ENCODE measurements at places on chromosomes 1 and 21.

- DNase-seq, result no peak
These were observed 136.7 kb upstream of the HOOK1 start for GRCh38 chr1:59678040-59678439.

GRCh38 chr1:44512313-44512885, 107.3 kb downstream of the RNF220 start:
- DNase-seq, result no peak

DNA sequence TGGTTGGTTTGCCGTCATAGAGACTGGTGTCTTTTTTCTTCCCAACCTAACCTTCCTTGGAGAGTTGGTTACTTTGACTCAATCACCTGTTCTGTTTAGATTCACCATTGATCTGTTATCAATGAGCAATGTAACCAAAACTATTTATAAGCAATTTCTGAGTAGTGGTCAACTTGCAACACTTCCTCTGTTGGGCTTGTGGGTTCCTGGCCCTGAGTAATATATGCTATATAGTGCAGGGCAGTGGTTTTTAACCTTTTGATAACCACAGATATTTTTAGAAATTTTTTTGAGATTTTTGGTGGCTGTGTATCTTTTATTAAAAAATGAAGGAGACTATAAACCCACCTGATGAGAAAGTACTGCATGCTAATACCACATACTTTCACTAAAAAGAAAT, 9.4 kb upstream of the XCL1 start:
- DNase-seq, result no peak

DNA sequence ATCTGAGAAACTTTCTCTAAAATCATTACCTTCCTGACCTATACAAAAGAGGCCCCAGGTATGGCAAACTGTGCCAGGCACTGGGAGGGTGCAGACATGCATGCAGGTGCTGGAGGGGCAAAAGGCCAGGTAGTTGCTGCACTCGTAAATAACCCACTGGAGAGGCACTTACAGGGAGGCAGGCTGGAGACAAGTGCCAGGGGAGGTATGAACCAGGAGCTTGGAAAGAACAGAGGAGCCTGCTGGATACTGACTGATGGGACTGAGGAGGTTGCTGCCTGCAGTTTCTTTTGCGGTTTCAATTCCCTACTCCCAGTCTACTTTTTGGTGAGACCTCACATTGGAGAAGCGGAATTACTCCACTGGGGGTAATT, 113.9 kb downstream of the DSCAM start:
- no peak for DNase-seq

DNA sequence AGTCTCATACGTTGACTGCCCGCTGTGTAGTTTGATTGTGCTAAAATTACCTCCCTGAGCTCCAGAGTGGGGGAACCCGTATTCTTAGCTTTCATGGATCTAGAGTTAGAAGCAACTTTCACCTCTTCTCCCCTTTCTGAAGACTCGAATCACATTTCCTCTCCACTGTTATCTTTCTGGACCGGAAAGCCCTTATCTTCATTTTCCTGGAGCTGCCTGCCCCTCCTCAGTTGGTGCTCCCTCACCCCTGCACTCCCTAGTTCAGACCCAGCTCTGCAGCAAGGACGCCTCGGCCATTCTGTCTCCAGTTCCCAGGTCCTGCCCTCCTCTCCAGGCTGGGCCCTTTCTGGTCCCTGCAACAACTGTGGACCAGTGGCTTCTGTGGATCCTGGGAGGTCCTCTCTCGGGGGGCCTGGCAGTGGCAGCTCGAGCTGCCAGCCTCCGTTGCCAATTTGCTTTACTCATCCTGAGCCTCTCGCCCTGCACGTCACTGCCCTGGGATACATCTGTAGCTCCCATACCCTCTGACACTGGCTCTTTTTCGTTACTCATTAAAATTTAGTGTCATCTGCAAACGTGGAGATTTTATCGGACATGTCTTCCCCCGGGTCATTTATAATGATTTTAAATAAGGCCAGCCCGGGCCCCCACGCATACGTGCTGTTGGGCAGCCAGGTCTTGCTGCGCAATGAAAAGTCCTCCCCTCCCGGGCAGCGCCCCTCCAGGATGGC, 141.5 kb upstream of the VAMP3 start:
- DNase-seq, result no peak

- DNase-seq, result no peak
These were observed 17.0 kb upstream of the IGSF21 start for GRCh38 chr1:18090636-18091035.

DNA sequence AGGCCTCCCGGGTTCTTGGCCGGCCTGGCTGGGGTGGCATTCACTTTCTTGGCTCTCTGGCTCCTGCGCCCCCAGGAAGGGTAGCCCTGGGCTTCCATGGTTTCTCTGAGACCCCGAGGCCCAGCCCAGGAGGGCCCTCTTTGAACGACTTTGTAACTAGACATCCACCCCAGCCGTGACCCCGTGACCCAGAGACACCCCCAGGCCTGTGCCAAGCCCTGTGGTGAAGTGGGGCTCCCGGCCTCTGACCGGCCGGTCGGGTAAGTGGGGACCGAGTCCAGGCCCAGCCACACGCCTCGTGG, 64.0 kb downstream of the COL18A1 start:
- DNase-seq, result no peak

GRCh38 chr1:188240772-188241406, 1412.1 kb downstream of the PLA2G4A start:
- no peak for DNase-seq

- DNase-seq, result no peak
These were observed 446.0 kb downstream of the PTPRU start for GRCh38 chr1:29682171-29682918.

GRCh38 chr1:86868477-86868876, 45.4 kb downstream of the SELENOF start:
- no peak for DNase-seq

DNA sequence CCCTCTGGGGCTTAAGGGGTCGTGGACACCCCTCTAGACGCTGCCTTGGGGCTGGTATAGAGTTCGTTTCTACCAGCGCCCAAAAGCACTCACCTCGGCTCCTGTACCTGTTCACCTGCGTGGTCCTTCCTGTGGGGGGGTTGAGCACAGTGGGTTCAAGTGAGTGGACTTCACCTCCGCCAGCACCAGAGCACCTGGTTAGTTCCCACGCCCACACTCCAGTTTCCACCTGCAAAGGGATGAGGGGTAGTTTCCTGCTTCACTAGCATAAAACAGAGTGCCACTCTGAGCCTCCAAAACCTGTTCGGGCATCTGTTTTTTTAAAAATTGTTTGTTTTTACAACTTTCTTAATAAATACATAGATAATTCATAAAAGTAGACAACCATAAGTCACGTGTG, 64.5 kb upstream of the SIPA1L2 start:
- DNase-seq, result no peak

- no peak for DNase-seq
These were observed 60.4 kb upstream of the ACOT11 start for GRCh38 chr1:54487571-54488050.

- DNase-seq, result no peak
These were observed 131.9 kb downstream of the AK5 start for GRCh38 chr1:77413541-77414335.

DNA sequence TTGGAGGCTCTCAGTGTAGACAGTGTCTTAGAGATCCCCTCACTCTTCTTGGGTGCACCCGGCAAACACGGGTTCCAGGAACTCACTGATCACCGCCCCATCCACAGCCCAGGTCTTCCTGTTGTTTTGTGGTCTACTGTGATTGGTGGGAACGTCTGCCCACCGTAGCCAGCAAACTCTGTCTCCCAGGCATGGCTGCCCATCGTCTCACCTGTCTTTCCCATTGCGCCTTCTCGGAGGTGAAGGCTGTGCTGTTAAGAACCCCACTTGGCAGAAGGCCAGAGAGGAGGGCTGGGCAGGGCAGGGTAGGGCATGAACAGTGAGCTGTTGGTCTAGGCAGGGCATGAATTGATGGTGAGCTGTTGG, 14.1 kb upstream of the KCNA2 start:
- no peak for DNase-seq

DNA sequence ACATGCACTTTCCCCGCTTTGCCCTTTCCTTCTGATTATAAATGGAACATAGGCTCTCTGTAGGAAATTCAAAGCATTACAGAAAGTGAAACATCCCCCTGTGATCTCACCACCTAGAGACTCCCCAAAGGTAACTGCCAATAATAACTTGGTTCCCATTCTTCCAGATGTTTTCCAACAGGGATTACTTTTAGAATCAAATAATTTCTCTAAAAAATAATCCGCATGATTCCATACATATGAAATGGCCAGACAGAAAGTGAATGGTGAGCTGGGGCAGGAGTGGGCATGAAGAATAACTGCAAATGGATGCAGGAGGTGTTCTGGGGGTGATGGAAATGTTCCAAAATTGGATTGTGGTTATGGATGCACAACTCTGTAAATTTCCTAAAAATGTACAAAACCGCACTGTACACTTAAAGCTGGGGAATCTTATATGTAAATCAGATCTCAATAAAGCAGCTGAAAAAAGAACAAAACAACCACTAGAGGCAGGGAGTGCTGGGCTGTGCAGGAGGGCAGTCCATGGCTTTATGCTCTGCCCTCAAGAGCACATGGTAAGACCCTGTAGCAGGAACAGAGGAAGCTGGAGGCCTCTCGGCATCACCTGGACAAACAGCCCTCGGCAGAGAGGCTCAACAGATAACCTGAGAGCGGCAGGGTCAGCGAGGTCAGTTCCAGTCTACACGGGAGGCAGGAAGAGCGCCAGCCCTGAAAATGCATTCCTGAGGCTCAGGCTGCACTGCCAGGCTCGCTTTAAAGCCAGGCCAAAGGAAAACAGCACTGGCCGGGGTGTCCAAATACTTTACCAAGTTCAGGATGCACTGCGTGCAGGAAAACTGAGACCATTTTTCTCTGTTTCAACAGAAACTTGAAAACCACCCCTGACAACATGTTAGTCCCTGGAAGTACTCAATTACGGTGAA, 39.7 kb downstream of the CAPZB start:
- peak; percentile 46 for DNase-seq

DNA sequence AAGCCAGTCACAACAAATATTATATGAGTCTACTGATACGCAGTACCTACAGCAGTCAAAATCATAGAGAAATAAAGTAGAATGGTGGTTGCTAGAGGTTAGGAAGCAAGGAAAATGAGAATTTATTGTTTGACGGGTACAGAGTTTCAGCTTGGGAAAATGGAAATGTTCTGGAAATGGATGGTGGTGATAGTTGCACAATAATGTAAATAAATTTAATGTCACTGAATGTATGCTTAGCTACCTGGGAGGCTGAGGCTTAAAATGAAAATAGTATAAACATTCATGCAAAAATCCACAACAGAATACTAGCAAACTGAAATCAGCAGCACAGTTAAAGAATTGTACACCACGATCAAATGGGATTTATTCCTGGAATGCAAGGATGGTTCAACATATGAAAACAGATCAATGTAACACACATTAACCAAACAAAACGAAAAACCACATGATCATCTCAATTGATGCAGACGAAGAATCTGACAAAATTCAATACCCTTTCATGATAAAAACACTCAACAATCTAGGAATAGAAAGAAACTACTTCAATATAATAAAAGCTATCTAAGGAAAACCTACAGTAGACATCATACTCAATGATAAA, 10.7 kb downstream of the TUT4 start:
- no peak for DNase-seq

- no peak for DNase-seq
These were observed 11.6 kb downstream of the FAAH start for GRCh38 chr1:46405724-46406123.

- peak; percentile 24 for DNase-seq
These were observed 171.7 kb downstream of the HUNK start for GRCh38 chr21:32044205-32045180.

GRCh38 chr1:19370453-19371170, 58.5 kb downstream of the SLC66A1 start:
- DNase-seq, result no peak

GRCh38 chr1:53401813-53402745, 57.1 kb upstream of the DMRTB1 start:
- no peak for DNase-seq

- no peak for DNase-seq
These were observed 12.8 kb upstream of the AADACL4 start for GRCh38 chr1:12630946-12631530.

GRCh38 chr1:36076979-36077573, 6.8 kb upstream of the TEKT2 start:
- DNase-seq, result no peak

DNA sequence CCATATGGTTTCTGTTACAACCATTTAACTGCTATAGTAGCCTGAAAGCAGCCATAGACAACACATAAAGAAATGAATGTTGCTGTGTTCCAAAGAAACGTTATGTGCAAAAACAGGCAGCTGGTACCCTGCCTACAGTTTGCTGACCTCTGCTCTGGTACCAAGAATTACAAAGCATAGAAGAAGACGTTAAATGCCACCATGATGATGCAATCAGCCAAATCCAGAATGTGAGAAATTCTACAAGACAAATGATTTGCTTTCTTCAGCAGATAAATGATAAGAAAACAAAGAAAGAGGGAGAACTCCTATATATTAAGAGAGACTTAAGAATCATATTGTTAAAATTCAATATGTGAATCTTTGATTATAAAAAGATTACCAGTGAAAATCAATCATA, 97.8 kb upstream of the PDE4B start:
- DNase-seq, result no peak

- no peak for DNase-seq
These were observed 17.5 kb downstream of the SIM2 start for GRCh38 chr21:36716387-36716786.

All from AG08395 (cell line).